ENCODE measurements at places on chromosomes 1 and 21. TPM values are rescaled to one million over a fixed set of nuclear protein-coding genes. Genes with fewer than 3 reads are reported as not detected.

GRCh38 chr21:34892209-34892608 lies 156.9 kb downstream of the RUNX1 start:
- no peak overlapping the region for H3K4me3 ChIP-seq
- H3K36me3 ChIP-seq = no peaks in the 10 kb centered on the region
- no peak overlapping the region for H3K27ac ChIP-seq
- H3K27me3 ChIP-seq = peaks cover 33% of the 10 kb centered on the region
- H3K4me1 ChIP-seq = peaks cover 3% of the 10 kb centered on the region

DNA sequence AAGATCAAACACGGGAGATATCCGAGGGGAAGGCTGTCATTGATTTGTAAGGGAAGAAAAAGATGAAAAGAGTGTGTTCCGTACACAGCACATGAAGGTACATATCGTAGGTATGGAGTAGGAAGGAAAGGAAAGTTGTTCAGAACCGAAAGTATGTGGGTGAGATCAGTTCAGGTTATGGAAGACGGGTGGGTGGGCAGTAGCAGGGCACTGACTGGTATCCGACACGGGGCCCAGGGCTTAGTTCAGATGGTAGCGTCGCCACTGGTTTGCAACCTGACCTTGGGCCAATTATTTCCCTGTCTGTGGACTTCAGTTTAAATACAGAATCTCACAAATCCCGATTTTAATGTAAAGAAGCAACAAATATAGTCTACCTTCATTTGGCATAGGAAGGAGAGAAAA lies 27.8 kb upstream of the A3GALT2 start:
- peaks cover 52% of the 10 kb centered on the region for H3K4me1 ChIP-seq
- H3K36me3 ChIP-seq = no peaks in the 10 kb centered on the region
- peak overlapping the region; percentile 92 for H3K4me3 ChIP-seq
- H3K27me3 ChIP-seq = no peaks in the 10 kb centered on the region
- peak overlapping the region; percentile 96 for H3K27ac ChIP-seq
- no peak for DNase-seq

DNA sequence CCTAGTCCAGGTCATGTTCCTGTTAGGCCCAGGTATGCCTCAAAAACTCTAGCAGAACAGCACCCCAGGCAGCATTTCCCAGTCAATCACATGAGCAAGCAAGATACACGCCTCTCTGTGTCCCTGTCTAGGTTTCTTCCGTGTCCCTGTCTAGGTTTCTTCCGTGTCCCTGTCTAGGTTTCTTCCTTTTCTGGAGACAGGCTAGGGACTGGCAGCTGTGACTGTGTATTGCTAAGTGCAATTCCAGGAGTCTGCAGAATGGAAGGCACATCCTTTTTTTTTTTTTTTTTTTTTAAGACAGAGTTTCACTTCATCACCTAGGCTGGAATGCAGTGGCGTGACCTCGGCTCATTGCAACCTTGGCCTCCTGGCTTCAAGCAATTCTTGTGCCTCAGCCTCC lies 77.6 kb downstream of the SETD4 start:
- peaks cover 15% of the 10 kb centered on the region for H3K4me1 ChIP-seq
- no peak overlapping the region for H3K4me3 ChIP-seq
- no peak for DNase-seq
- no peaks in the 10 kb centered on the region for H3K36me3 ChIP-seq

DNA sequence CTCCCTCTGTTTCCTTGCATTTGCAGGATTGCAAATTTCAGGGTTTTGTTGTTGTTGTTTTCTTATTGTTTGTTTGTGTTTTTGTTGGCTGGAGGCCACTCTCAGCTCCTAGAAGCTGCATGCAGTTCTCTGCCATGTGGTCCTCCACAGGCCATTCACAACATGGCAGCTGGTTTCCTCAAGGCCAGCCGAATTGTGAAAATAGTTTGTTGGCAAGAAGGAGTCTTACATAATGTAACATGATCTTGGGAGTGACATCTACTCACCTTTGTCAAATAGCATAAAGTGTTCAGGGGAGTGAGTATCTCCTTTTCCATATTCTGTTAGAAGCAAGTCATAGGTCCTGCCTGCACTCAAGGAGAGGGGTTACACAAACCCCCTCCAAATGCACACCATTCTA lies 10.6 kb upstream of the UAP1 start:
- no peak for DNase-seq
- H3K4me1 ChIP-seq = peaks cover 6% of the 10 kb centered on the region
- no peaks in the 10 kb centered on the region for H3K36me3 ChIP-seq
- no peaks in the 10 kb centered on the region for H3K27me3 ChIP-seq

DNA sequence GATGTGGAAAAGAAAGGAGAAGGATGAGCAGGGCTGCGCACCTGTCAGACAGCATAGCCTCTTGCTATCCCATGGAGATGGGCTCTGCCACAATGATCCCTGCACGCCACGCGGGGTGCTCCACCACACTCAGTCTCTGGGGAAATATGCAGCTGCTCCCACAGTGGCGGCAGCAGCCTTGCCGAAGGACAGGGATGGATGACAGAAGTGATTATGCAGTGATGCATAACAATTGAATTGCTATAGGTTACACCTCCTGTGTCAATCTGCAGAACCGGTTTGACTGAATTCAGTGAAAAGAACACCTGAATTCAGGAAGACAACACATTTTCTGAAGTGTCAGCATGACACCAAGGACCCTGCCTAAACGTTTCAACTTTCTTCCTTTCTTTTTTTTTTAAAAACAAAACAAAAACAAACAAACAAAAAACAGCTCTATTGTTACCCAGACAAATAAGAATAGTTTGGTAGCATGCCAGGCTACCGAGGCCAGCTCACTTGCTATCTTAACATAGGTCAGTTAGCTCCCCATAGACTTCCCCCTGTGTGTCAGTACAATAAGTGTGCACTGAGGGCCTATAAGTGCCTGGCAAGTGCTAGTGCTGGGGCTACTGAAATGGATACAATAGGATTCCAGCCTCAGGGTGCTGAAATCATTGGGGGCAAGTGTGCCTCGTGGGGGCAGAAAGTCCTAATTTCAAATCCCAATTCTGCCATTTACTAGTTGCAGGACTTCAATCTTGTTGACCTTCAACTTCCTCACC lies 127.6 kb upstream of the LMO4 start:
- peaks cover 6% of the 10 kb centered on the region for H3K27me3 ChIP-seq
- no peaks in the 10 kb centered on the region for H3K4me1 ChIP-seq
- DNase-seq = peak; percentile 19
- H3K4me3 ChIP-seq = no peak overlapping the region
- no peaks in the 10 kb centered on the region for H3K36me3 ChIP-seq

- DNase-seq = no peak
- H3K27ac ChIP-seq = no peak overlapping the region
- H3K27me3 ChIP-seq = no peaks in the 10 kb centered on the region
- H3K4me3 ChIP-seq = no peak overlapping the region
- peaks cover 7% of the 10 kb centered on the region for H3K4me1 ChIP-seq
These were observed 26.4 kb upstream of the RAB3GAP2 start for GRCh38 chr1:220298470-220299205.

KCND3 gene
- total RNA-seq = 2.7 TPM

DNA sequence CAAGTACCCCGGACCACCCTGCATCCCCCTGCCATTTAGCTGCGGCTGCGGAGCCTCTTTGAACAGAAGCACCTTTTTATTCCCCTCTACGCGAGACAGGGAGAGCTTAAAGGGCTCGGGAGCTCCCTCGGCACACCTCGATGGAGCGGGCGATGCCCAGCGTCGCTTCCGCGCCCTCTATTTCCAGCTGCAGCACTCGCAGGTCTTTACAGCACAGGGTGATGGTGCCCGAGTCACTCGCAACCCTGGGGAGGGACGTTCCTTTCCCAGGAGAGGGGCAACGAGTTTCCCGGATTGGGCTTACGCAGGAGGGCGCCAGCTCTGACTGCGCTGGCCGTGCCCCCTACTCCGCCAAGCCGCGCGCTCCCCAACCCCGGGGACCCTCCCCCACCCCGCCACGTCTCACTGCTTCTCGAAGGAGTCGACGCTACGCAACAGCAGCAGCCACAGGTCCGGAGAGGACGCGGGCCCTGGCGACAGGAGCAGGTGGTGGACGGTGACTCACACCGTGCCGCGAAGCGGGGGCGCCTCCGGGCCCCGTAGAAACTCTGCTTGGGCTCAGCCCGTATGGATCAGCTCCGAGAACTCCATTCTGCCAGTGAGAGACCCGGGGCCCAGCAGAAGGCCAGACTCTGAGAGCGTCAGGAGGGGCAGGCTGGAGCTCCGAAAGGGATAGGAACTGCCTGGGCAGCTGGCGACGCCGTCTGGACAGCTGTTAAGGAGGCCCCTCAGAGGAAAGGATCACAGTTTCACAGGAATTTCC lies 5.8 kb upstream of the FAM167B start:
- peak overlapping the region; percentile 88 for H3K27ac ChIP-seq
- H3K4me3 ChIP-seq = peak overlapping the region; percentile 89
- H3K27me3 ChIP-seq = no peaks in the 10 kb centered on the region
- peak; percentile 77 for DNase-seq
- no peaks in the 10 kb centered on the region for H3K36me3 ChIP-seq
